ENCODE measurements at places on chromosomes 3 and 15. TPM values are rescaled to one million over a fixed set of nuclear protein-coding genes. Genes with fewer than 3 reads are reported as not detected.

The IL17RB gene
- total RNA-seq, result 0.25 TPM

- no peak for DNase-seq
Measured at GRCh38 chr3:18751514-18751913, 326.4 kb upstream of the SATB1 start.

- peak; percentile 74 for DNase-seq
Measured at GRCh38 chr3:8529181-8529637, 27.6 kb downstream of the LMCD1 start.

GRCh38 chr3:79255702-79256101 lies 512.1 kb downstream of the ROBO1 start:
- peak; percentile 15 for DNase-seq

DNA sequence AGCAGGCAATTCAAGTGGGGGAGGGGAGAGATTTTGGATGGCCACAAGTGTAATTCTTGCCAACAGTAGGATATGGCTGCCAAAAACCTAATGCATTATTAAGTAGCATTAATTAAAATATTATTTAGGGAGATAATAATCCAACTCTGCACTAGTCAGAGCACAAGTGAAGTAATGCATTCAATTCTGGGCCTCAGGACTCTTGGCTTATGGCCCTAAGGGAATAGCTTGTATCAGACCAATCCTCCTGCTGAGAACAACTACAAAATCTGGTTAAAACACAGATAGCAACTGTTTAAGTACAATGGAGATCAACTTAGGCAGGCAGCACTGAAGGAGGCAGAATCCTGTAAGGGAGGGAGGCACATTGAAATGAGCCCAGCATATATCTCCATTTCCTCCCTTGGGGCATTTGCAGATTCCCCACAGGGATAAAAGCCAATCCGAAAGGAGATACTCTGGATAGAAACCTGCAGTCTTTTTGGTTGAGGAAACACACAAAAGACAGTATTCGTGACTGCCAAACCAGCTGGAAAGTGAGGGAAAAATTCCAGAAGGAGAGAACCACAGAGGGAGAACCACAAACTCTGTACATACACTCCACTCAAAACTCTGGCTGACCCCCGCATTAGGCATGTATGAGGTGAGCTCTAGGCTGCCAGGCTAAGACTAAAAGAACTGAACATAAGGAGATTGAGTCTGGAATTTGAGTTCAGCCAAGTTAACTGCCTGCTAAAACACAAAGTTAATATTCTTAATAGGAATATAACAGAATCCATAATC lies 57.4 kb downstream of the ETFA start:
- peak; percentile 1 for DNase-seq

- no peak for DNase-seq
Measured at GRCh38 chr15:95284492-95284891, 1046.0 kb upstream of the NR2F2 start.

GRCh38 chr3:150589759-150590158 lies 13.4 kb upstream of the SELENOT start:
- DNase-seq, result no peak

GRCh38 chr3:144369129-144369879 lies 397.7 kb downstream of the DIPK2A start:
- DNase-seq, result no peak

DNA sequence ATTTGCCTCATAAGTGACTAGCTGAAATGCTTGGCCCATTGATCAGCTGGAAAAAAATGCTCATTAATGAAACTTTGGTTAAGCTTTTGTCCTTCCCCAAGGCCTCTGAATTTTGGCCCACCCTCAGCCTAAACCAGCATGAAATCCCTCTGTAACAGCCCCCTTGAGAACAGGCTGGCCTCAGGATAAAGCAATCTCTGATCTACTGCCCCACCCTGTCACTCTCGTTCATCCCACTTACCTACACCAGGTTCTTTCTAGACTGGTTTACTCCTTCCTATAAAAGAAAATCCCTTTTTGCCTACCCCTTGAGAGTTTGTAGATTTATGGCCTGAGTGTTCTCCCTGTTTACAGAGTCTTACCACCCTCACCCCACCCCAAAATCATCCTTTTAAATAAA lies 3.4 kb upstream of the AEN start:
- no peak for DNase-seq
